Endothelial cell (in vitro differentiated cells): ENCODE measurements at places on chromosomes 7 and 10.

DNA sequence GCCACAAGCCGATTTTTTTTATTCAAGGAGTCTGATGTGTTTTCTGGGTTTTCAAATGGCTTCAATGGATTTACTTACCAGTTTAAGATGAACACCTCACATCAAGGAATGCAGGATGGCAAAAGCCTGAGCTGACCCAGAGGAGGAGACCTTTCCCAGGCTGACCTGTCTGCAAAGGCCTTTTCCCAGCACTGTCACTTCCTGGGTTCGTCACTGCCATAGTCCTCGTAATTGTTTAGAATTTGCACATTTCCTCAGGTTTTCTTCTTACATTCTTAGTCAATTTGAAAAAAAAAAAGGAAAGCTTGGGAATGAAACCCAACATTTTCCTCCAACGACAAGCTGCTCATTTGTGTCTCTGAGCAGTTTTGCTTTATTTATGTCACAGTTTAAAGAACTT is 42.0 kb downstream of the PTER start:
- DNase-seq, result no peak

- DNase-seq, result no peak
Measured at GRCh38 chr10:21191512-21191911, 294.4 kb upstream of the NEBL start.

DNA sequence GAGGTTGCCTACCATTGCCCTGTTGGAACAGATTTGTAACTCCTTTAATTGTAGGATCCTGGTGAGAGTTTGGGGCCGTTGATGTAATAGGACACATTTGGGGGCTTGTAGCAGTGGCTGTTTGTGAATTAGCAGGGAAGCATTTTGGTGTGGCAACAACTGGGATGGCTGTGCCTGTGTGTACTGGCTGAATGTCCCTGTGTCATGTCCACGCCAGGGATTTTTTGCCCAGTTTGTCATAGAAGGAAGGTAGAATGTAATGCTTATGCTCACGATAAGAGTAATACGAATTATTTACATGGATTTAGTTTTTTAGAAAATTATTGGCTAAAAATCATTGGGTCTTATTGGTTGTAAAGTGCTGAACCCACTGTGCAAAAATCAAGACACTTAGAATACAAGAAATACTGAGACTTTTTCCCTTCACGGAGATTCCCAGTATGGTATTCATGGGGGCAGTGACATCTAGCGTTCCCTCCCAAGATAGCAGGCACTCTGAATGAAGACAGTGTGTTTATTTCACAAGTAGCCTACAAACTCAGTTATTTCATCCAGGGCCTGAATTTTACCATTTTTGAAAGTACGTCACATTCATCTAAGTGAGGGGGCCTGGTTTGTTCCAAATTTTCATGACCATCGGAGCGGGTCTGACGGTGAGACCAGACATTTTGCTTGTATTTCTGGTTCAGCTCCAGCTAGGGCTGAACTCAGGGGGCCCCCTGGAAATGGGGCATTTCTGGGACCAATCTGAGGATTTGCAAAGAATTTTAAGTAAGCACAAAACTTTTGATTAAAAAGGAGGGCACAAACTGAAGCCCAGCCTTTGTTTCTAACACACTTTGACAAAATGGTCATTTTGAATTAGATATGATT is 74.7 kb downstream of the CACNB2 start:
- peak; percentile 66 for DNase-seq

DNA sequence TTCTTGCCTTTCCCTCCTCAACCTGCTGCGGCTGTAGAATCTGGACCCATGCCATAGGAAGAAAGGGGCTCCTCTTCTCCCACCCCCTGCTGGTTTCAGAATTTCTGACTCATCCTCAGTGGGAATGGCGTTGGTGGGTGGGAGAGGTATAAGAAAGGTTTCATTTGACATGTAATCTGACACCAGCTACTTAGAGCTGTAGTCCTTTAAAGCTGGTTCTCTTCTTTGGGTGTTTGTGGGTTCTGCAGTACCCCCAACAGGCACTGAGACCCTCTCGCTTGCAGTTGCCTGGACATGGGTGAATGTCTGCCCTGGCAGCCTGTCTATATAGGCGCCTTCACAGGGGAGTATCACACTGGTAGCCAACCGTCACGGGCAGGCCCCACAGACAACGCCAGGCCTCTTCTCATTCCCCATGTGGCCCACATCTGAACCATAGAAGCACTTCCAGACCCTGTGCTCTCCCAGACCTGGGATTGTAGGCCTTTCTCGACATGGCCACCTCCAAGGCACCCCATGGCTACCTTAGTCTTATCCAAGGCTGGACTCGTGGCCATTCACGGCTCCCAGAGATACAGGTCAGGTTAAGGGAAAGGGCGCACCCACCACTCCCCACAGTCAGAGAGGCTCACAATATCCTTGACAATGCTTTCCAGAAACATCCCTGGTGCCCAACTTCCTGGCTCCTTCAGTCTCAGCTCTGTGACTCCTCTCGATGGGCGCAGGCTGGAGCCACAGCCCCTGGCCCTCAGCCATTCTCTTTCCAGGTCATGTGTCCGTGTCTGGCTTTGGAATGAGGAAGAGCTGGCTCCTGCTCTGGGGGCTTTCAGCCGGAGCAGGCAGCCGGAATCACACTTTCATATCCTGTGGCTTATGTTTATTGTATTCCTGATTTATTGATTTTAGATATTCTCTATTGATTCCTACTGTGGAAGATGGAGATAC is 17.5 kb downstream of the ZNF862 start:
- DNase-seq, result no peak

GRCh38 chr7:149257146-149257545 is 4.8 kb upstream of the ZNF783 start:
- DNase-seq, result no peak

- peak; percentile 73 for DNase-seq
Measured at GRCh38 chr10:930625-931325, 730 bp downstream of the LARP4B start.

GRCh38 chr7:131057015-131057793 is 270.5 kb upstream of the MKLN1 start:
- no peak for DNase-seq

DNA sequence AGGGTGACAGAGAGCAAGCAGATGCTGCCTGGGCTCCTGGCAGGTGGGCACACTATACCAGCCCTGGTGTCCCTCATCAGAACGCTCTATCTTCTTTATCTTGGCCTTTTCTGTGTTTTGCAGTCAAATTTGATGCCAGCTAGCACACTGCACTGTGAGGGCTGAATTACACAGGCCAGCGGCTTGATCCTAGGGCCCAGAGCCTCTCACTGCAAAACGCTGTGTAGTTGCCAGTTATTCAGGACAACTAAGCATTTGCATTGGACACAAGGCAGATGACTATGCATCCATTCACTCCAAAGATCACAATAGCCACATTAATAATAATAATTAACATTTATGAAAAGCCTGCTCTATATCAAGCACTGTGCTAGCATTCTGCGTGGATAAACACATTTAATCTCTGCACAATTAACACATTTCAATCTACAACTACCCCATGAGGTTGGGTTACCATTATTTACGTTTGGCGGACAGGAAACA is 100.3 kb downstream of the PAXIP1 start:
- no peak for DNase-seq

DNA sequence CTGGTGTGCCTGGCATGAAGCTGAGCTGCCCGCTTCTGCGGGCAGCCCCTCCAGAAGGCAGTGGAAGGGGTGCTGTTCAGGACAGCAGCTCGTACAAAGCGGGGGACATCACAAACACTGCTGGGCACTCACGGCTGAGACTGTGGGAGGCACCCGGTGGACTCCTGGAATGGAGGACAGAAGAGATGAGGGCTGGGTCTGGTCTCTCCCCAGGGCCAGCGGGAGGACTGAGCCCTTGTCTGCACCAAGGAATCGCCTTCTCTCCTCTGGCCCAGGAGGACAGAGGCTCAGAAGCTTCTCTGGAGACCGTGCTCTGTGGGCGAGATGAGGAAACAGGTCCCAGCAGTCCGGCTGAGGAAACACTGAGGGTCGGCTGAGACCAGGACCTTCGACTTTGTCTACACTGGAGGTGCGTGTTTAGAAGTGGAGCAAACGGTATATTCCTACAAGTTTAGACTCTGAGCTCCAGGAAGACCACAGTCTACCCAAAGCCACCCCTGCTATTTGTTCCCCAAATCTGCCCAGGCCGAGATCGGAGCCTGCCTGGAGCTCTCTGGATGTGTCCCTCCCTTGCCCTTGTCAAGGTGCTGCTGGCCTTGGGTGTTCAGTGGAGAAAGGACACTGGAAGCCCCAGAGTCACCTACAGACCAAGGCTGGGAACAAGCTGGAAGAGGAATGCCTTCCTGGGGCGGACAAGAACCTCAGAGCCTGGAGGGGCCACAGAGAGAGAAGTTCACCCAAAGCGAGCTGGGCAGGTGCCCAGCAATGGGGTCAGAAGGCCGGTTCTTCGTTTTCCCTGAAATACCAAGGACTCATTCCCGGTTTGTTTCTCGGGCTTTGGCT is 12.9 kb upstream of the INPP5A start:
- no peak for DNase-seq

DNA sequence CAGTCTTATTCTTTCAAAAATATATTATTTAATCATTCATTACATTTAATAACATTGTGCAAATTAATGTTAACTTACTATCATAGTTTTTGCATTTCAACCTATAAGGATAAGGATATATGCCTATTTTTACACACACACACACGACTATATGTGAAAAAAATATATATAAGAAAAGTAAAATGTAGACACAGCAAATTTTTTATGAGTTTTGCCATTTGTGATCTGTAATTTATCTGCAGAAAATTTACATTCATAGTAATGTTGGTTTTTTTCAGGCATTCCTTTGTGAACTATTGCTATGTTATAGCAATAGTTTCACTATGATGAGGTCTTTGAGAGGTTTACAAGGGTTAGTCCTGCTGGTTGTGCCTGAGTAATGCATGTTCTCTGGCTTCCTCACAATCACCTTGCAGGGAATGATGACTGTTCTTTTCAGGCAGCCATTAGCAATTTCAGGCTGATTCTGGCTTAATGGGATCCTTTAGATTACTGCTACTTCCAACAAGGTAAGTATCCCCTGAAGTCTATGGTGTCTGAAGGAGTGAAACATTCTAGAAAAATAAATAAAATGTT is 183.7 kb upstream of the CDK1 start:
- no peak for DNase-seq

GRCh38 chr7:22115689-22116088 is 170.0 kb upstream of the CDCA7L start:
- DNase-seq, result no peak

DNA sequence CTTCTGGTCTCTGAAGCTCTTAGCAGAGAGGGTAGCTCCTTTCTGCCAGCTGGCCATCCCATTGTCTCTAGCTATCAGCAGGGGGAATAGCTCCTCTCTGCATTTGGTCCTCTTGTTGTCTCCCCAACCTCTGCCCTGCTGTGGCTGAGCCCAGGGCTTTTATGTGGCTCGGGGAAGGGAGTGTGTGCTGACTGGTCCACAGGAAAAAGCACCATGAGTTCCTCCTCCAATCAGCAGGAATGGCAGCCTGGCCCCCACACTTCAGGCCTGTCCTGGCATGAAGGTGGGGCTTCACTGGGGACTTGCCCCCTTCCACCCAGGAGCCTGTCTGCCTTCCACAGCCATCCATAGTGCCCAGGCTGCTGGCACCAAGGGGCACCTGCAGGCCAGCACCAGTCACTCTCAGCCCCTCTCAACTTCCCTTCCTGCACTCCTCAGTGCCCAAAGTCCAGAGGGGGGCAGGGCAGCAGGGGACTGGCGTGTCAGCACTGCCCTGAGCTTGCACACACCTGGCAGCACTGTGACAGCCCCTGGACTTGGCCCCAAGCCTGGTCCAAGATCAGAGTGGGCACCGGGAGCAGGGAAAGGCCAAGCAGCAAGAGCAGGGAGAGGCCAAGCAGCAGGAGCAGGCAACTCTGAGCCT is 36.2 kb downstream of the NOLC1 start:
- no peak for DNase-seq

- no peak for DNase-seq
Measured at GRCh38 chr10:102588875-102589274, 55.4 kb upstream of the TRIM8 start.

GRCh38 chr7:158858592-158859503 is 2.5 kb downstream of the DYNC2I1 start:
- DNase-seq, result no peak

GRCh38 chr7:68706291-68706690 is 892.0 kb upstream of the AUTS2 start:
- DNase-seq, result no peak

DNA sequence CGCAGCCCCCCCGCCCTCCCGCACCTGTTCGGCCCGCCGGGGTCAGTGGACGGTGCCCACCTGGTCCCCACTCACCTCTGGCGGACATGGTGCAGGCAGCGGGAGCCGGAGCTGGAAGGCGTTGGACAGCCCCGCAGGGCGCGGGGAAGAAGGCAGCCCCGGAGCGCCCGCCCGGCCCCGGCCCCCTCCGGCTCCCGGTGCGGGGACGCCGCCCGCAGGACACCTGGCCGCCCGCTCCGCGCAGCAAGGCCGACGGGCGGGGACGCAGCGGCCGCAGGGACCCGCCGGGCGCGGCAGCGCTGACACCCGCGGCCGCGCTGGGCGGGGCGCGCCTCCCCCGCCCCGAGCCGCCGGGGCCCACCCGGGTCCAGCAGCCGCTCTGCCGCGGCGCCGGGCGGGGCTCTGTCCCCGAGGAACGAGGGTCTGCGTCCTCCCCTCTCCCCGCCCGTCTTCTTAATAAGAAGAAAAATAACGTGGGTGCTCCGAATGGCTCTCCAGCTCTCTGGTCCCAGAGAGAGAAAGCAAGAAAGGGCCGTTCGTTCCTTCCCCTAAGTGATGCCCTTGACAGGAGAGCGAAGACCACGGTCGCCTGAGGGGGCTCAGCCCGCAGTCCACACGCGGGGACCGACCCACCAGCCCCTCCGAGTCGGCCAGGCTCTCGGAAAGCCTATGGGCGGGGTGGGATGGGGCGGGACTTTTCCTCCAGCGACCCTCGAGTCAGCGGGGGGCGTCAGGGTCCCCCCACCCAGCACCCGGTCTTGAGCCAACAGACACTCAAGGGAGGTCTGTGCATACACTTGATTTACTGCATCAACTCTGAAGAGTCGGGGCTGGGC is 53.4 kb upstream of the FHIP2A start:
- DNase-seq, result peak; percentile 11

GRCh38 chr7:75861636-75862035 is 17.2 kb upstream of the RHBDD2 start:
- no peak for DNase-seq

- DNase-seq, result no peak
Measured at GRCh38 chr7:157729566-157729965, 392.8 kb downstream of the DNAJB6 start.

DNA sequence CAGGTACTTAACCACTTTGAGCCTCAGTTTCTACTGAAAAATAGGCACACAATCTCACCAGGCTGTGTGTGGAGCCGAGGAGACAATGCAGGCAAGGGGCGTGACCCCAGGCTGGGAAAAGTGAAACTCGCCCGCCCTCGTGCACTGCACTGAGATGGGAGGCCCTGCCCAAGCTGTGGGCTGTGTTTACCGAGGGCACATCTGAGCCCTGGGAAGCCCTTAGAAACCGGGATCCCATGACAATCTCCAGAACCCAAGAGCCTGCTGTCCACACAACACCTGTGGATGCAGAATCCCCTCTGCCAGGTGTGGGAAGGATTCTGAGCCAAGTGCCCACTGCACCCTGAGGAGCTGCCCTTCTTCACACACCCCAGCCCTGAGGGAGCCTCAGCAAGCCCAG is 198.3 kb downstream of the GRID1 start:
- no peak for DNase-seq

GRCh38 chr10:101834341-101834740 is 9.3 kb downstream of the KCNIP2 start:
- no peak for DNase-seq

GRCh38 chr7:28018446-28018845 is 162.1 kb downstream of the JAZF1 start:
- no peak for DNase-seq

GRCh38 chr10:78894841-78895195 is 173.9 kb upstream of the ZMIZ1 start:
- DNase-seq, result no peak

GRCh38 chr7:51309361-51310130 is 7.1 kb downstream of the COBL start:
- DNase-seq, result no peak
